ENCODE measurements at places on chromosomes 3 and 15.

GRCh38 chr15:38378161-38378560, 75.8 kb upstream of the FAM98B start:
- DNase-seq: no peak

DNA sequence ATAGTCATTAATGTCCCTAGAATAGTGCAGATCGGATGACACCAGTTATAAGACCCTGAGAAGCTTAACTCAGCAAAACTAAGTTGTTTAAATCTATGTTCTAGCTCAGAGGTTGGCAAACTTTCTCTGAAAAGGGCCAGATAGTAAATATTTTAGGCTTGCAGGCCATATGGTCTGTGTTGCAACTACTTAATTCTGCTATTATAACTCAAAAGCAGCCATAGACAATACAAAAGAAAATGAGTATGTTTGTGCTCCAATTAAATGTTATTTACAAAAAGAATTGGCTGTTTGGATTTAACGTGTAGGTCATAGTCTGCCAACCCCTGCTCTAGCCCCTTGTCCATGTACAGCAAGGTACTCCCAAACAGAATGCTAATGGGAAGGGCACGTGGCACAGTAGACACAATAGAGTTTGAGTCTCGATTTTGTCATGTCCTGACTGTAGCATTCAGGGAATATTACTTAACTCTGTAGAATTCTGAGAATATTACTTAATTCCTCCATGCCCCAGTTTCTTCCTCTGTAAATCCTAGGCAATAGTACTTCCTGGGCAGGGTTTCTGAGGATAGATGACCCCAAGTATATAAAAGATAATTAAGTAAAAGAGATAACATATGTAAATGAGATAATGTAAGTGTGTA, 70.5 kb upstream of the ATP2C1 start:
- no peak for DNase-seq

GRCh38 chr3:58101499-58102389, 93.5 kb downstream of the FLNB start:
- DNase-seq: no peak

DNA sequence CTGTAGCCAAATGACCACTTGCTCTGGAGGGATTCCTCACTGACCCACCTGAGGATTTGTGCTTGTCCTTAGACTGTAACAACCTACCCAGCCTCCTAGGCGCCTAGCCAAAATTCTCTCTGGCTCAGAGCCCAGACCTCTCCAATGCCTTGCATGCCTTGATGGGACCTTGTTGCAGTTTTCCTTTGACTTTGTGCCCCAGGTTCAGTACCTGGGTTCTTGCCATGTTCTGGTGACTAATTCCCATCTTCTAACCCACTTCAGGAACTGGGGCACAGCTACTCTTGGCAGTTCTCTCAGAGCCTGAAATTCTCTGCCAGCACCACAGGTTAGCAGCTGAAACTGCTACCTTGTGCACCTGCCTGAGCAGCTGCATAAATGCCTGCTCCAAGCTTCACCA, 27.0 kb upstream of the UBE3A start:
- no peak for DNase-seq

DNA sequence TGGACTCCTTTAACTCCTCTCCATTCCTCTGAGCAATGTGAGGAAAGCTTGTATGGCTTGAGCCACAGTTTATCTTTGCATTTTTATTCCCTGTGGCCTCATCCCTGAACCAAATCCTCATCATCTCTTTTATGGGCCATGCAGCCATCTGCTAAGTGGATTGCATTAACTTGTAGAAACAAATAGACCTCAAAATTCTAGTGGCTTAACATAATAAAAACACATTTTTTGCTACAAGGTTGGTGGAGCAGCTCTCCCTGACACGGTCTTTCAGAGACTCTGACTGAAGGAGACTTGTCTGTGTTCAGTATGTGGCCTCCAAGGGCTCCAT, 135.3 kb downstream of the RPL22L1 start:
- no peak for DNase-seq

- DNase-seq: no peak
Observed at GRCh38 chr3:110687138-110687537, 384.5 kb upstream of the NECTIN3 start.

DNA sequence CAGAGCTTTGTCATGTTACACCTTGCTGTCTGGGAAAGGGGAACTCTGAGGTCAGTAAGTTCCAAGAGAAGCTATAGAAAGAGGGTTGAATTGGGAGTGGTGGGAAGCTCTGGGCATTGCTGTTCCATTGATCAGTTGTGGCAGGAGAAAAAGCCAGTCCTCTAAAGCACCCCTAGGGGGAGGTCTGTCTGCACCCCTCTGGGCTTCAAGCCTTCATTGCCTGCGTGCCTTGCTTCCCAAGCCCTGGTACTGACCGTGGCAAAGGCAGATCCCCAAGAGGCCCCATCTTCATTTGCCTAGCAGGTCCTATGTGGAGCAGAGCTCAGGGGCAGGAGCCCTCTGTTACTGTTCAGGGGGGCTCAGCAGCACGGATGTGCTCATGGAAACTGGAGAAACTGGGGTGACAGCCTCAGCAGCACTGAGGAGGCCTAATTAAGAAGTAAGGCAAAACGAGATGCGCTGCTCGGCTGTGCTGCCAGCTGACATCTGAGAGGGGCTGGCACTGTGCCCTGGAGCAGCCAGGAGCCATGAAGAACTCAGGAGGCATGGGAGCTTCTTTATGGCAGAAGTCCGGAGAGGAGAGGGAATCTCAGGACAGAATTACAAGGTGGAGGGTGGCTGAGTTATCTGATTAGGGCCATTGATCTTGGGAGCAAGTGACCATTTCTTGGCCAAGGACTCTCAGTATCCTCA, 270.9 kb downstream of the RPLP1 start:
- DNase-seq: no peak

GRCh38 chr3:31232055-31233025, 300.4 kb upstream of the STT3B start:
- DNase-seq: no peak

GRCh38 chr3:38163117-38163840, 2.1 kb upstream of the OXSR1 start:
- peak; percentile 19 for DNase-seq

DNA sequence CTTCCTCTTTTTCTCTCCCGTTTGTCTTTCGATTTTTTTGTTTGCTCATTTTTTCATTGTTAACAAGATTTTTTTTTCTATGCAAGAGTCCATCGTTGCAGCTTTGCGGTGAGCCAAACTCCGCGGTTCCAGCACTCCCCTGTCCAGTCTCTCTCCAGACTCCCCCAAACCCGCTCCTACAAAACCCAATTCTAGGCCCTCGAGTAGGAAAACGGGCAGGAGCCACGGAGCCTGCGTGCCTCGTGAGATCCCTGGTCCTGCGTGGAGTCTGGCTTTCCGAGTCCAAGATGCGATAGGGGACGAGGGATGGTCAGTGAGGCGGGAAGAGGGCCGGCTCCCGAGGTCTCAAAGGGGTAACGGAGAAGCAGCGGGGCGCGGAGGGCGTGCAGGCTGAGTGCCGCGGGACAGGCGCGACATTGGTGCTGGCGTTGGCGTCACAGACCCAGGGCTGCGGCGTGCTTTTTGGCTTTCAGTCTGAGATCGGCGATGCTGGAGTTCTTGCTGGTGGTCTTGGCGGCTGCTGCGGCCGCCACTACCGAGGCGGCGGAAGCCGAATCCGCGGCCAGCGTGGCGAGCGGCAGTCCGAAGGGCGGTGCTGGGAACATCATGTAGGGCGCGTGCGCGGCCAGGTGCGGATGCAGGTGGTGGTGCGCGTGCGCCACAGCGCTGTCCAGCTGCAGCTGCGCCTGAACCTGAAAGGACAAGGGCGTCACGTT, 8.5 kb downstream of the SHOX2 start:
- DNase-seq: peak; percentile 94

DNA sequence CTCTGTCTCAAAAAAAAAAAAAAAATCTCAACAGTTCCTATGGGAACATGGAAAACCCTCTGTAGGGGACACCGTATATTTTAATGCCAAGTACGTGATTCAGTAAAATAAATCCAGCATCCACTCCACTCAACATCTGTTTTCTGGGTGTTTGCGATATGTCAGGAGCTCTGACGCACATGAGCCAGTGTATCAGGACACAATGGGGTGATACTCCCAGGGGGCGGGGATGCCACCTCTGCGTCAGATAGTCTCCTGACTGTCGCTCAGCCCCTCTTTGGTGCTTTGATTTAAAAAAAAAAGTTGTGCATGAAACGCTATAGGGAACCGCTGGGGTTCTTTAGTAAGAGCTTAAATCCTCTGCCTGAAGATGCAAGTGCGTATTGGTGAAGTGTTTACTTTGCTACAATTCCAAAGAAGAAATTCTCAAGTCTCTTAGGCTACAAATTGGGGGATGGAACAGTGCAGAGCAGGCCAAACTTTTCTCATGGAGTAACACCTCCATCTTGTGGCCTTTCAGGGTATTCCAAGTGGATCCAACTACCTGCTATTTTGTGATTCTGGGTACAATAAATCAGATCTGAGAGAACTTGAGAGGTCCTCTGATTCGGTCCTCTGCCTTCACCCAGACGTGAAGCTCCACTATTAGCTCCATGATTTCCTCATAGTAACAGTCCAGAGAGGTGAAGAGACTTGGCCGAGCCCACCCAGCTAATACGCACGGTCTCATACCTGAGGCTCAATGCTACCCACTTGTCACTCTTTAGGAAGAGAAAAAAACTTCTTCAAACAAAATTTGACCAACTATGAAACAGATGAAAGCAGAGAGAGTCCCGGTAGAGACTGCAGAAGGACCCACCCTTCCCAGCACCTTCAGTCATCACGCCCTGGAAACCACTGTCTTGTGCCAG, 9.3 kb upstream of the NR2E3 start:
- DNase-seq: peak; percentile 78

DNA sequence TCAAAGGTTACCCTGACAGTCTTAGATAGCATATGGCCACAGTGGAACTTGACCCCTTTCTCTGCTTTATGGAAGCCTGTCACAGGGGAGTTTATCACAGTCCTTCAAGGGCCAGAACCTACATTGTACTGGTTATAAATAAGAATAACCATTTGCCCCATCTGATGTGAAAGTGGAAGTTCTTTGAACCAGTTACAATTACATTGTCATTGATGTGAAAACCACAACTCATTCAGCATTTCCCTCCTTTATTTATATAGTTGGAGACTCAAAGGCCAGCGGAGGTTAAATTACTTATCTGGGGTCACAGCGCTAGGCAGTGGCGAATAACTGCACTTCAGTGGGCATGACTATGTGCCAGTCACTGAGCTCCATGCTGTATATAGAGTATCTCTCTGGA, 60.5 kb upstream of the TBC1D5 start:
- no peak for DNase-seq

- no peak for DNase-seq
Observed at GRCh38 chr15:55703873-55704301, 39.1 kb downstream of the PRTG start.

- DNase-seq: no peak
Observed at GRCh38 chr15:70154718-70155347, 57.1 kb upstream of the TLE3 start.

GRCh38 chr3:65149877-65150276, 462.1 kb upstream of the ADAMTS9 start:
- DNase-seq: no peak
